NCI-H2081 (cell line): ENCODE measurements at places on chromosomes 16 and 17.

DNA sequence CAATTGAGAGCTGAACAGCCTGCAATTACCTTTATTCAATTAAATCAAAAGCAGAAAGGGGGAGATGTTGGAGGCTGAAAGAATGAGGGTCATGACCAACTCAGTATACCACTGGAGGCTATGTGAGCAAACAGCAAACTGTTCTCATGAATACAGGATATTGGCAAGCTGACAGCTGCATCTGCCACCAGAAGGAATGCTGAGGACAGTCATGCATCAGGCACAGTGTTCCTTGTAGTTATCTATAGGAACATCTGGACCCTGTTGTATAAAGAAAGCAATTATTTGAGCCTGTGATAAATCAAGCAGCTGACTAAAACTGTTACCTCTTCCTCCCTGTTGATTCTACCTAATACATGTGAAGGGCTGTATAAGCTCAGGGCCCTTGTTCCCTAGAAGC, 2064.6 kb downstream of the TP53TG3F start:
- DNase-seq: peak; percentile 21

DNA sequence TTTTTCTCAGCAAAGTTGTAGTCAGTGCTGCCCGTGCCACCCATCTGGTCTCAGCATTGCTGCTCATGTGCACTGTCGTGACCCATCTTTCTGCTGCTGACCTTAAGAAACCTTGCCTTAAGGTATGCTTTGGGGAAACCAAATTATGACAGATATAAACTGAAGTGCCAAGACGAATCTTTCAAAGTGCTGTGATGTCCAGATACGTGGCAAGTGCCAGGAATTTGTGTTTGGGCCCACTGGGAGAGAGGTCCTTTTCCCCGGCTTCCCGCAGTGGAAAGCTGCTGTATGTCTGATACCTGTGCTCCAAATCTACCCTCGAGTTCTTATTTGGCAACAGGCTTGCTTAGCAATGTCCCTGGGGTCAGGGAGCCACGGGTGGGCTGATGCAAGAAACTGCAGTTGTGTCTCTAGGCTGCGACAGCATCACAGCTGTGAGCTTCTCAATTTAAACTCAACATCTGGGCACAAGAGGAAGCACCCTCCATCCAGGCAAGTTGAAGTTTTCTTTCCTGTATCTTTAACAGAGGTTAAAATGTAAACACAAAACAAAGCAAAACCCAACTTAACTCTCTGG, 30.3 kb upstream of the TOX3 start:
- DNase-seq: no peak

DNA sequence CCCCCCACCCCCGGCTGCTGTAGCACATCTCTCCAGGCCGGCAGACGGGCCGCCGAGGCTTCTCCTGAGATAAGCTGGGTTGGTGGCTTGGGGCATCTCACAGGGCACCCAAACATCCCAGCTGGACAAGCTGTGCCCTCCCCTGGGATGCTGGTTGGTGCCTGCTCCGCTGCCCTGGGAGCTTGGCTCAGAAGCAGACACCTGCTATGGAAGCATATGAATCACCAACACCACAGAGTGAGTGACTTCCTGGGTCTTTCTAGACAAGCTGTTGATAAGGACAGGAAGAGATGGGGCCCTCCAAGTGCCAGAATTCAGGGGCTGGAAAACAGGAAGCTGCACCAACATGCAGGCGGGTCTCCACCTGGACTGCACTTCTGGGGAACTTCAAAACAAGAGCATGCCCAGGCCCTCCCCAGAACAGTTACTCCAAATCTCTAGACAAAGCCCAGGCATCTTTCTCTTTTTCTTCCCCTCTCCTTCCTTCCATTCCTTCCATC, 13.7 kb downstream of the C16orf95 start:
- DNase-seq: no peak

DNA sequence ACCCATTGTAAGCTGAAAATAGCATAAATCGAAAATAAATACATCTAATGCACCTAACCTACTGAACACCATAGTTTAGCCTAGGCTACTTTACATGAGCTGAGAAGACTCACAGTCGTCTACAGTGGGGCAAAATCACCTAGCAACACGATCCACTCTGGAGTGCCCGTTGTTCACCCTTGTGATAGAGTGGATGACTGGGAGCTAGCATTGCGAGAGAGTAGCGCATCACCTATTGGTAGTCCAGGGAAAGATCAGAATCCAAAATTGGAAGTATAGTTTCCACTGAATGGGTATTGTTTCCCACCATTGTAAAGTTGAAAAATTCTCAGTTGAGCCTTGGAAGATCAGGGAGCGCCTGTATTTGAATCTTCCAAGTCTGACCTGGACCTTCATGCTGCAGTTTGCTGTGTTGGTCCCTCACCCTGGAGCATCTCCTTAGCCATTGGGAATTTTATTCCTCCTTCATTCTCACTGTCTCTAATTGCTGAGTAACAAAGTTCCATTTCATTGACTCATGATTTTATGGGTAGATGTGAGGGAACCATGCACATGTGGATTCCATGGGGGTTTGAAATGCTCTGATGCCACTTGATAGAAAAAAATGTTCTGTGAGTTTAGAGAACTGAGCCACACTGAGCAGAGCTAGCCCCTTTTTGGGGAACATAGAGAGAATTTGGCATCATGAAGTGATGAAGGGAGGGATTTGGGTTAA, 19.6 kb downstream of the AKAP1 start:
- DNase-seq: no peak

DNA sequence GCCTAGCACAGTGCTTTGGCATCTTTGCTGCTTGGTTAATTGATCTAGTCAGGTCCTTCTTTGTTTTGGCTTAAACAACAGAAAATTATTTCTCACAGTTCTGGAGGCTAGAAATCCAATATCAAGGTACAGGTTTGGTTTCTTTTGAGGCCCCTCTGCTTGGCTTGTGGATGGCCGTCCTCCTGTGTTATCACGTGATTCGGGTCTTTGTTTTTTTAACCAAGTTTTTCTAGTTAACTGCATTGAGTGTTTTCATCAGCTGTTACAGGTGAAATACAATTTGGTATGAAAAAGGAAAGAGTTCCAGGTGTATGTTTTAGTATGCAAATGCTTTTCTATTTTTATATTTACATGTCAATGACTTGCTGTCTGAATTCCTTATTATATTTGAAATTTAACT, 2.8 kb downstream of the NLK start:
- DNase-seq: no peak

DNA sequence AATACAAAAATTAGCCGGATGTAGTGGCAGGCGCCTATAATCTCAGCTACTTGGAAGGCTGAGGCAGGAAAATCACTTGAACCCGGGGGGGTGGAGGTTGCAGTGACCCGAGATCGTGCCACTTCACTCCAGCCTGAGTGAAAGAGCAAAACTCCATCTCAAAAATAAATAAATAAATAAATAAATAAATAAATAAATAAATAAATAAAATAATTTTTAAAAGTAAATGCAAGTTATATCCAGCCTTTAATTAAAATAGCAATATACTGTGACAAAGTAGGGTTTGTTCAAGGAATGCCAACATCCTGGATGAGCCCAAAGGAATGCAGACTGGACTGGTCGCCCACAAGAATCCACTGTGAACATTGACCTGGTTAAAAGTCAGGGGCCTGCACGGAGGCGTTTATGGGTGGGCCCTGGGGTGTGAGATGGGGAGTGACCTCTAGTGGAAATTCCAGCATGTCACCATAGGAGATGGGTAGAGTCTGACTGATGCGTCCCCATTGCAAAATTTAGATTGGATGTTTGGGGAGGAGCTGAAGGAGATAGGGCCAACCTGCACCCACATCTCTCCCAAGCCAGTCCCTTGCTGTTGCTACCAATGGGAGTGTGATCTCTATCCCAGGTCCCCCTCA, 9.7 kb upstream of the PIK3R5 start:
- no peak for DNase-seq

DNA sequence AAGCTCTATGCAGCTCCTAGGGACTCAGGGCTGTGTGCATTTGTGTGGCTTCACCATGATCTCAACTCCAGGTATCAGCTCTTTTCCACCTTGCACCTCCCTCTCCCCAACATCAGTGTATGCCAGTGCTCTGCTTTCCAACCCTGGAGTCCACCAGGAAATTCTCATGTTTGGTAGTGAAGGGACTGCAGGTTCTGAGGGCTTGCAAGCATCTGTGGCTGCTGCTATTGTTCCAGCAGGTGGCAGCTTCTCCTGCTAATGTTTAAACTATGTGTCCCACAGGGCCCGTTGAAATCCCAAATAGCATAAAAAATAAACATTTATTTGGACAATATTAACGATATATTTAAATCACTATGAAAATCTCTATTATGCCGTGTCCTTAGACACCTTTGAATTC, 82.0 kb downstream of the RGS9 start:
- no peak for DNase-seq

GRCh38 chr17:29102046-29102445, 59.1 kb downstream of the PIPOX start:
- DNase-seq: no peak

- DNase-seq: no peak
Observed at GRCh38 chr17:27155866-27156265, 138.0 kb upstream of the WSB1 start.

GRCh38 chr16:67187175-67187890, 2.6 kb downstream of the EXOC3L1 start:
- DNase-seq: no peak
